Fibroblast of villous mesenchyme (primary cell): ENCODE measurements at places on chromosomes 7 and 10. TPM values are rescaled to one million over a fixed set of nuclear protein-coding genes. Genes with fewer than 3 reads are reported as not detected.

GRCh38 chr7:31918706-31919393, 151.4 kb downstream of the PDE1C start:
- DNase-seq: no peak

DNA sequence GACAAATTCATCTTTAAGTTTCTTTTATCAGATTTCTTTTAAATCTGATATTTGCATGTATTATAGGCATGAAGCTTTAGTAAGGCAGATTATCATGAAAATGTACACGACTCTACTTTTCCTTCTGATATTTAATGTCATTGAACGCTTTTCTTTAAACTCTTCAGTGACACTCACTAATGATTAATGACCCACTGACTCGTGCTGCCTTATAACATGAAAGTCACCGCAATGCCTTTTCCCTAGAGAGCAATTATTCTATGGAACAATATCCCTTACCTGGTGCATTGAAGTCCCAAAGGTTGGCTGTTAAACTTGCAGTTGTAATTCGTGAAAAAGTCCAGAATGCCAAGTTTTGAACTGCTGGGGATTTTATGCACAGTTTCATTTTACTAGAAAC, 33.4 kb upstream of the HGF start:
- no peak for DNase-seq

- DNase-seq: no peak
Measured at GRCh38 chr7:146661435-146661834, 544.8 kb downstream of the CNTNAP2 start.

DNA sequence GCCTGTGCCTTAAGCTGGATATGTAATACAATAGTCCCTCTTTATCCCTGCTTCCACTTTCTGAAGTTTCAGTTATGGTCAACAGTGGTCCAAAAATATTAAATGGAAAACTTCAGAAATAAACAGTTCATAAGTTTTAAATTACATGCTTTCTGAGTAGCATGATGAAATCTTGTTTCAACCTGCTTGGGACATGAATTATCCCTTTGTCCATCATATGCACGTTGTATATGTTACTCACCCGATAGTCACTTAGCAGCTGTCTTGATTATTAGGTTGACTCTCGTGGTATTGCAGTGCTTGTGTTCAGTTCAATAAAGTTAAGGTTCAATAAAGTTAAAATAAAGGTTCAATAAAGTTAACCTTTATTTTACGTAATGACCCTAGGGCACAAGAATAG, 25.5 kb downstream of the C1GALT1 start:
- no peak for DNase-seq

DNA sequence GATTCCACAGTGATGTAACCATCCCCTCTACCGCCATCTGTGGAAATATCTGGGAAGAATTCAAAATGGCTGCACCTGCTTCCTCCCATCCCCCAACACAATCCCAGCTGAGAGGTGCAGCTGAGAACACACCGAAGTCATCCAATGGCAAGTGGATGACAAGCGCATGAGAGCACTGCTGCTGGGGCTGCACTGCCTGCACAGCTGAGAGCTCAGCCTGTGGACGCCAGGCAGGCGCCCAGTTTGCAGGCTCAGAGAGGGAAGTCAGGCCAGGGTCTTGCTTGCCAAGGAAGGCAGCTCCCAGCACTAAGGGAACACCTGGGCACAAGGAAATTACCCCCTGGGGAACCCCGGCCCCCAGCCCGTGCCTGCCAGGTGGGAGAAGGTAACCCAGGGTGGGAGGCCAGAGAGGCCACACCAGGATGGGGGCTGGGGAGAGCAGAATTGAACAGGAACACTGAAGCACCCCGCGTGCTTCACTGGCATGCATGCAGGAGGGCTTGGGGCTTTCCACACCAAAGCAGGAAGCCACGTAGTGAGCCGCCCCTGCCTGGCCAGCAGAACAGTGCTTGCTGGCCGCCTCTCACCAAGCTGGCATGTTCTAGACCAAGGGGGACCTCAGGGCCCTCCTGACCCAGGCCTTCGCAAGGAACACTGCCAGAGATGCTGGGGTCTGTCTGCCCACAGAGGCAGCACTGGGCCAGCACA, 46.2 kb downstream of the FAM53B start:
- DNase-seq: no peak

- no peak for DNase-seq
Measured at GRCh38 chr10:11197266-11197712, 179.6 kb downstream of the CELF2 start.

The AKR1B15 gene
- total RNA-seq: not detected in 2 replicates

The SRRM3 gene
- total RNA-seq: 0.43 and 0.64 TPM in 2 replicates

The SPDYE2B gene
- not detected in 2 replicates for total RNA-seq

The AOC1 gene
- total RNA-seq: not detected in 2 replicates

The ST7 gene
- total RNA-seq: 31.5 and 33.8 TPM in 2 replicates
